ENCODE measurements at places on chromosomes 11 and 22.

GRCh38 chr11:1200611-1201191, 22.2 kb upstream of the MUC5B start:
- DNase-seq = no peak

DNA sequence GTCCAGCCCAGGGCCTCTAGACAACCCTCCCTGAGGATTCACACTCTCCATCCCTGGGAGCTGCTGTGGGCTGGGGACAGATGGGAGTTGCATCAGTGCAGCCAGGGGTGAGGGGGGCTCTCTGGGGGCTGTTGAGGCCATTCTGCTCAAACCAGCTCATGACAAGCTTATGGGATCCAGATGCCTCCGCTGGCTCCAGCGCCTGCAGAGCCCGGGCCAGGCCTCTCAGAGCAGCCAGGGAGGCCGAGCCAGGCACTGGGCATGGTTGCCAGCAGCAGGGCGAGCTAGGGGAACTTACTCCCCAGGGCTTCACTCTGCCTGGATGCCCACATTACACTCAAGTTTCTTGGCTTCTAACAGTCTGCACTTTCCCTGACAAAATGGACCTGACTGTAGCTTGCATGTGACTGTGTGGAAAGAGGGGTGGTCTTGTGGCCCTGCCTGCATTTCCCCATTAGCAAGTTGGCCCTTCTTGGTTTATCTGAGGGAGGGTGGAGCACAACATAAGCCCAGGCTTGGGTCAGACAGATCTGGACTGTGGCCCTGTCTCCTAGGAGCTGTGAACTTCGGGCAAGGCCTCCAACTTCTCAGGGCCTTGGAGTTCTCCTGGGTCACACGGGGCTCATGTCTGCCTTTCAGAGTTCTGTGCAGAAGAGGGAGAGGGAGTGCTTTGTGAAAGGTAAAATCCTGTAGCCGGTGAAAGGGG, 34.5 kb upstream of the CYB5R3 start:
- DNase-seq = no peak

DNA sequence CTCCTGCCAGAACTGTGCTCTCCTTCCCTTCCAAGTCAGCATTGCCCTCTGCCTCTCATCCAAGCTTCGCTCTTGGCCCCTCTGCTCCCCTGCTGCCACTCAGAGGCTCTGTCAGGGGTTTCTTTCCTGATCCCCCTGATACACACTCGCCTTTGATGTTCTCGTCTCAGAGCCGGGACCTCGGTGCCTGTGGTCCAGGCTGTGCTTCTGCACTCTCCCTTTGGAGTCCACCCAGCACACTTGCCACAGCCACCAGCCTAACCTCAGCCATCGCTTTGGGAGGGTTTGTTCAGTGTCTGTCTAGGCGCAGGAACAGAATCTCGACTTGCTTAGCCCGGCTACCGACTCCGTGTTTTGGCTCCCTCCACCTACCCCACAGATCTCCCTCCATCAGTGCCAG, 29.1 kb downstream of the PPFIA1 start:
- DNase-seq = no peak

GRCh38 chr11:92827132-92827531, 142.3 kb upstream of the MTNR1B start:
- no peak for DNase-seq

DNA sequence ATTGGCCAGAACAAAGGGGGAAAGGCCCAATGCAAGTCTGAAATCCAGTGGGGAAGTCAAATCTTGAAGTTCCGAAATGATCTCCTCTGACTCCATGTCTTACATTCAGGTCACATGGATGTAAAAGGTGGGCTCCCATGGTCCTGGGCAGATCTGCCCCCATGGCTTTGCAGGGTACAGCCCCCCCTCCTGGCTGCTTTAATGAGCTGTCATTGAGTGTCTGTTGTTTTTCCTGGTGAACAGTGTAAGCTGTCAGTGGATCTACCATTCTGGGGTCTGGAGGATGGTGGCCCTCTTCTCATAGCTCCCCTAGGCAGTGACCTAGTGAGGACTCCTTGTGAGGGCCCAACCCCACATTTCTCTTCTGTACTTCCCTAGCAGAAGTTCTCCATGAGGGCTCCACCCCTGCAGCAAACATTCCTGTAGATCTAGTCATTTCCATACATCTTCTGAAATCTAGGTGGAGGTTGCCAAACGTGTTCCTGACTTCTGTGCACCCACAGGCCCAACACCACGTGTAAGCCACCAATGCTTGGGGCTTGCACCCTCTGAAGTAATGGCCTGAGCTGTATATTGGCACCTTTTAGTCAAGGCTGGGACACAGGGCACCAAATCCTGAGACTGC, 9.3 kb downstream of the CARD18 start:
- DNase-seq = no peak

DNA sequence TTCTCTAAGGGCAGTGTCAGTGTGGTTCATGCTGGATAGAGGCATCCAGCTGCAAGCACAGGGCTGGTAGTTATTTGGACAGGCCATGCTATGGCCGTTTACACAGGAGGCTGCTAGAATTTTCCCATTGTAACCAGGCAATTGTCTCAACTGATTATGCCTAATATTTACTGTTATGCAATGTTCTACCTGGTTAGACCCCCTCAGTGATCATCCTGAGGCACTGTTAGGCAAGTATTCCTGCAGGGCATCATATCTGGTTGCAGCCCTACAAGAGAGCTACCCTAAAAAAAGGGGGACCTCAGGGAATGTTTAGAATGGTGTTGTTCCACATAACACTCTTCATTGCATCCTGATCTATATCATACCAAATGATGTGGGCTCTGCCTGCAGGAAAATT, 1124.6 kb downstream of the JRKL start:
- no peak for DNase-seq

- DNase-seq = no peak
These were observed 47.8 kb upstream of the SERPIND1 start for GRCh38 chr22:20725987-20726558.

Measured in T-helper 17 cell (primary cell).